ENCODE measurements at places on chromosomes 2 and 18. TPM values are rescaled to one million over a fixed set of nuclear protein-coding genes. Genes with fewer than 3 reads are reported as not detected.

Gene ESPNL
- total RNA-seq = 0.07 TPM

Gene TMEM200C
- total RNA-seq = not detected

Gene SOWAHC
- total RNA-seq = 9.6 TPM

Gene UGT1A4
- total RNA-seq = not detected

Gene TNS1
- total RNA-seq = 17.4 TPM

Gene SERPINB11
- 0.03 TPM for total RNA-seq
